Stimulated activated CD8-positive, alpha-beta memory T cell treated with anti-CD3 and anti-CD28 coated beads, Interleukin-7, amount 100 ng/mL, for 4 hours (primary cell): ENCODE measurements at places on chromosomes 7 and 10.

GRCh38 chr10:110901954-110902819 lies 16.8 kb downstream of the BBIP1 start:
- DNase-seq = peak; percentile 21

DNA sequence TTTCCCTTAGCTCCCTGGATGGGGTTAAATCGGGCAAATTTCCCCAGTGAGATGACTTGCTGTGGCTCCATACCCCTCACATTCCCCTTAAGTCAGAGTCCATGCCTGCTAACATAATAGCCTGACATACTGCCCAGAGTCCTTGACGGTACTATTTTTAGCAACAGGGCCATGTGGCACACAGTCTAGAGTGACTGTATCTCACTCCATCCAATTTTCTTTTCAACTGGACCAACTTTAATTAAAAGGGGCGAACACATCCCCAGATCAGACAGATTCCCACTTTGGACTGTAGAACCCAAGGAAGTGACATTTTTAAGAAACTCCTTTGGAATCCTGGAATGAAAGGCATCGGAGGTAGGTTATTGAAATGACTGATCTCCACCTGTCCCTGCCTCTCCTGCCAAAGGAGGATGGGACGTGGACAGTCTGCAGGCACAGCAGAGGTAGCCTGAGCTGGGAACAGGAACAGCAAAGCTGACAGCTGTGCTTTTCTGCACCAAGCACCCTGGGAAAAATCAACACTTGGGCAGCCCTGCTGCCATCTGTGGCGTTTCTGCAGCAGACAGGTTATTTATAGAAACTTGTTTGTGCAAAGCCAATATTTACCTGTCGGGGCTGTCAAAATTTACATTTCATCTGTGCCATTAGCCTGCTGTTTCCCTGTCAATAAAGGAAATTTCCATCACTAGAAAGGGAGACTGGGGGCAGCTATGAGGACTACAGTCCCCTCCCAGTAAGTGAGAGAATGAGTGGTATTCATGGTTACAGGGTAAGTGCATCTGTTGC lies 221.5 kb upstream of the AOAH start:
- no peak for DNase-seq

DNA sequence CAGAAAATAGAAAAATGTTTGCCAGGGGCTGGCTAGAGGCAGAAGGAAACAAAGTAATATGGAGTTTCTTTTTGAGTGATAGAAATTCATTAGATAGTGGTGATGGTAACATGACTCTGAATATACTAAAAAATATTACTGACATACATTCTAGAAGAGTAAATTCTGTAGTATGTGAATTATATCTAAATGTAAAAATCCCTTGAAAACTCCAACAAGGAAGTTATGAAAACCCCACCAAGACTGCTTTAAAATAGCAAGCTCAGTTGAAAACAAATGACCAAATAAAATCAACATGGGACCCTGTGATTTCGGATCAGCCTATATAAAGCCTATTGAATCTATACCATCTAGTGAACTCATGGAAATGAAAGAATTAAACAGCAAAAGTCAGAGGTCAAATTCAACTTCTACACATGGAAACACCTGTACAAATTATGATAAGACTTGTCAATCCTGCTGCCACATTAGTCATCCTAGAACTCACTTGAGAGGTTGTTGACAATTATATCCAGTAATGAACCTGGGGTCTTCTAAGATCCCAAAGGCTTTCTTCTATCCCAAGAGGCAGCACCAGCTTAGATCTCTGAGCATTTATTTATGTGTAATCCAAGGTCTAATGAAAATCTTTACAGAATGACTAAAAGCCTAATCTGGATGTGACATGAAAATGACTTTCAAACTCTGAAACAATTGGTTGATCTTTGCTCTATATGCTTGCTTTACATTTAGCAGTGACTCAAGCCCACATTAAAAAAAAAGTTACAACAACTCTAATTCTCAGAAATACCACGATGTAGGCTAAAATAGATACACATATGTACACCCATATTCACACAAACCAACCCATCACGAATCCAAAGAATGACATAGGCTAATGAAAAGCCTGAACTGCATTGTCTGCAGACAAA lies 59.3 kb downstream of the OSBPL3 start:
- DNase-seq = no peak

DNA sequence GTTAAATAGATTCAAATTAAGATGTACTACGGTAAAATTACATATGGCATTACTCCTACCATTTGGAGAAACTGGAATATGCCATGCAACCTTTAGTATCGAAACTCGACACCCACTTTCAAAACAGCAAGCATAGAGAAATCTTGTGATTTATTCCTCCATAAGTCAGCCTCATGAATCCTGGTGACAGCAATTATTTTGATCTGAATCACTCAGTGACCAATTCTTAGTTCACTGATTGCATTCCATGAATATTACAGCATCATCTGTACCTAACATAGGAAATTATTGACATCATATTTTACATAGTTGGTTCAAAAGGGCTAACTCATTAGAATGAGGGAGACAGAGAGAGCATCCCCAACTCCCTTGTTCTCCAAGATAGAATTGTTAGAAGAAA lies 89.6 kb downstream of the CACNB2 start:
- no peak for DNase-seq

GRCh38 chr10:77594471-77594783 lies 43.2 kb downstream of the KCNMA1 start:
- DNase-seq = no peak

DNA sequence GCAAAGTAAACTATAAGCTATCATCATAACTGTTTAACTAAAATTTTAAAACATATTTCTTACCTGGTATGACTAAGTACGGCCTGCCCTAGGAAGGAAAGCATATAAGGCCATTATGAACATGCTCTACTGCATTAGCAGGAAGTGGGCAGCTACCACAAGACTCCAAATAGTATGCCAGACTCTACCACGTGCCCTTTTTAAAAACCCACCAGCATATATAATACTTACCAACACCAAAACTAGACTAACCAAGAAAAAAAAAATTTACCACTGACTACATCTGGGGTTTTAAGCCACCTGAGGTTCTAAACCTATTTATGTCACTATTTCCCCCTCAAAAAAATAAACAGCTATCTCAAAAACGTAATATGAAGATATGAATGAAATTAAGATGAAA lies 30.1 kb downstream of the NUDCD3 start:
- peak; percentile 50 for DNase-seq

- no peak for DNase-seq
These were observed 397.0 kb downstream of the LRMDA start for GRCh38 chr10:75828413-75828812.

DNA sequence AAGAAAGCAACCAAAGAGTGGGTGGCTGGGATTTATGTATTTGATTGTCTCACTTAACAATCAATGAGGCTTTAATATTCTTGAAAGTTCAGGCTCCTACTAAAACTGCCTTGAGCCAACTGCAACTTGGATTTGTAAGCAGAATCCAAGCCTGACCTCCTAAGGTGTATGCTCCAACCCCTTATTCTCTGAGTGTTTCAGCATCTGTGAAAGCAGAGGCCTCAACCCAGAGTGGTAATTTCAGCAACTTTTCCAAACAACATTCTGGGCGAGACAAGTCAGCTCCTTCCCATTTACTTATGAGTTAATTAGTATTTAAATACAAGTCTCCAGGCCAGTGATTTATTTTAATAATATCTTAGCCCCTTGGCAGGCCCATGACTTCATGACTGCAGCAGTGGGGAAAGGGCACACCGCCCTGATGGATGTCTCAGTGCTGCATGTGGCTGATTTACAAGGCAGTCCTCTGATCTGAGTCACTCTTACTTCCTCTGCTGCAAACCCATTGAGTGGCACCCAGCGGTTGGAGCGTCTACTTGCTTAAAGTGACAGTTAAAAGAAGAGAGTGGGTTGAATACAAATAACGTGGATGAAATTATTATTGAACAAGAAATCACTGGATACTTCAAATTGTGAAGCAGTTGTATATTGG lies 209.1 kb downstream of the TRIL start:
- no peak for DNase-seq

DNA sequence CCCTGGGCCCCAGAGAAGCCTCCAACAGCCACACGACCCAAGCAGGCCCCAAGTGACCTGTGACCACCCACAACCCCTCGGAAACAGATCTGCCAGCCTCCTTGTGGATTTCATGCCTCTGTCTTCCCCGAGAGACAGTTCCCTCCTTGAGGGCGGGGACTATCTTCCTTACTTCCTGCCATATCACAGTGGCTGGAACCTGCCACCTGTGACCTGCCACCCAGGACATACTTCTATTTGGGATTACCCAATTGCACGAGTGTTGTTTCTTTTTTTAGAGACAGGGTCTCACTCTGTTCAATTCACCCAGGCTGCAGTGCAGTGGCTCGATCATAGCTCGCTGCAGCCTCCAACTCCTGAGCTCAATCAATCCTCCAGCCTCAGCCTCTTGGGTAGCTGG lies 25.9 kb downstream of the TNRC18 start:
- no peak for DNase-seq

DNA sequence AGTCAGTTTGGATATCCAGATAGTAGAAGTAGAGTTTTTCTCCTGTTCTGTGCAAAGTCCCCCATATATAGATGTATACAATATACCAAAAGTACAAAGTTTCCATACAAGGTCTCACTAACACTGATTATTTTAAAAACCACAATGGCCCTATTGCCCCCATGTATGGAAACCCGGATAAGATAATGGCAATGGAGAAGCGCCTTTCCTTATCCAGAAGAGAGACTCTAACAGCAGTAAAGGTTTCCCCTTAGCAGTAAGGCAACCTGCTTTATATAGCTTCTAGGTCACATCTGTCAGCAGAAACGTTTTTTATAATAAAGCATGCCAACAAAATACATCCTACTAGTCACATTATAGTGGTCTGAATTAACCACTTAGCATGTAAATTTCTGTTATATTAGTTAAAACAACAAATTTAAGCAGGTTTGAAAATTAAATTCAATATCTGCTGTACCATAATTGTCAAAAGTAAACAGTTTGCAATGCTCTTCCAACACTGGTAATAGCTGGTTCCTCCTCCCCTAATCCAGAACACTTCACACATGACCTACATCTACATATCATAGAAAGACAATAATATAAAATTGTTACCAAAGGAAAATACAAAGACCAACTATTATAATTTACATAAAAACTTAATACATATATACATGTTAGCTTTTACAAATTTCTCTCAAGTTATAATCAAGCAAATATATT lies 22.4 kb downstream of the USP6NL start:
- no peak for DNase-seq

- DNase-seq = no peak
These were observed 37.8 kb upstream of the GARS1 start for GRCh38 chr7:30556840-30557239.

- DNase-seq = no peak
These were observed 5.4 kb downstream of the SFR1 start for GRCh38 chr10:104127411-104127810.

DNA sequence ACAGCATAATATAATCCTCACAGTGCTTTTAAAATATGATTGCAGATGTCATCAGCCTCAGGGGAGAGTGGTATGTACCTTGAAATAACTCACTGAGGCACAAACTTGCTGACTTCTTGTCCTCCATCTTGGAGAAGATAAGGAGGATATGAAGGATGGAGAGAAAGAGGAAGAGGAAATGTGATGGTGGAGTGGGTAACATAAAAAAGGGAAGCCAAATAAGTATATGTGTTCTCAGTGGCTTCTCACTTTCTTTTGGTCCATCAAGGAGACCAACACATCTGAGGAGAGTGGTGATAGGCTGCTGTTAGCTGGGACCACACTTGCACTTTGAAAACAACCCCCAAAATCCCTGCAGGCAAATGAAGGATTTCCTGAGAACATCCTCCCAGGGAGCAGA lies 21.6 kb upstream of the ZNF37A start:
- no peak for DNase-seq

DNA sequence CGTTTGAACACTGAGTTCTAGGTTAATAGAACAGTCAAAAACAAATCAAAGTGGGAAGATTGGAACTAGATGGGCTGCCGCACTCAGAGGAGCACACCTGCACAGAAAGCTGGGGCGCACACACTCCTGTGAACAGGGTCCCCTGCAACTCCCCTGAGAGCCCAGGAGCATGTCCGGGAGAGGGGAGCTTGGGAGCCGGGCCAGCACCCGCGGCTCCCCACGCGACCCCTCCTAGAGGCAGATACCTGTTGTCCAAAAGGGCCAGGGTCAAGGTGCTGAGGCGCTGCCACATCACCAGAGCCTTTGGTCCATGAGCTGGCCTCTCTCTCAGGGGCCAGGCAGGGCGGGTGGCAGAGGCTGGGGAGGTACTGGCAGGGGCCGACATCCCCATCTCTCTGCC lies 5.6 kb downstream of the NKX6-2 start:
- DNase-seq = no peak

DNA sequence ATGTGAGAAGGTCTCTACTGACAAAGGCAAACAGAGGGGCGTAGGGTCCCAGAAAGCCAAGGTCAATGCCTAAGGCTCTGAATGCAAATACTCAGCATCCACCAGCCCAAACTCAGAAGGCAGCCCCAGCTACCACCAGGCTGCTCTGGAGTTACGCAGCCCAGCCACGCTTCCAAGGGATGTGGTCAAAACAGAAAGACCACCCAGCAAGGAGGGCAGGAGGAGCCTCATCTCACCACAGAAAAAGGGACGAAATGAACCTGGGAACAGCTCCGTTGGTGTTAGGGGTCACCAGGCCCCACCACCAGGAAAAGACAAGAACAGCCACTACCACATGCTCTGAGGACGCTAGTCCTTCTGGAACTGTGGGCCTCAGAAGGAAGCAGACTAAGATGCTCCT lies 65.1 kb downstream of the CTBP2 start:
- DNase-seq = no peak

DNA sequence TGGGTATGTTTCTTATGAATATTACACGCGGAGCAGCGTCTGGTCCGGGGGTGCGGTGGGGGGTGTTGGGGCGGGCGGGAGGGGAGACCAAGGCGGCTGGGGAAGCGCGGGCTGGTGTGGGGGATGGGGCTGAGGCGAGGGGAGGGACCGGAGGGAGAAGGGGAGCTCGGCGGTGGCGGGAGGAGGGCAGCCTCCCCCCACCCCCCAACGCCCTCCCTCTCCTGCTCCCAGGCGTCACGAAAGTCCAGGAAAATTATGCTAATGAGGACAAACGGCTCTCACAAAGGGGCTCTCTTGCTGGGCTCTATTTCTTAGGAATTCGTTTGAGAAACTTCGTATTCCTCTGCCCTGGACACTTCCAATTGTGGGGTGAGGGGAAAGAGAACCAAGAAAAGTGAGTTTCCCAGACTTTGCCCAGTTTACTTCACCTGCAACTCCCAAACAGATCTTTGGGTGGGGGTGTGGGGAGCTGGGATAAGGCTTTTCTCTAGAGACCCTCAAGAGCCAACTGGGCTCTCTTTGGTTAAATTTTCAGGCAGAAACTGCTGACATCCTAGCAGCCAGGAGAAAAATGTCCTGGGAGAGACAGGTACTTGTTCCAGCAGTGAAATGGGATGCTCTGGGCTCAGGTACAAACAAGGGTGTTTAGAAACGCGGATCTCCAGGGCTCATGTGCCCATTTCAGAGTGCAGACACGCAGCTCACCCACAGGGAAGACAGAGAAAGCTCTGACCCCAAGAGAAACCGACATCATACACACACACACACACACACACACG lies 11.7 kb upstream of the HOXA2 start:
- DNase-seq = no peak

DNA sequence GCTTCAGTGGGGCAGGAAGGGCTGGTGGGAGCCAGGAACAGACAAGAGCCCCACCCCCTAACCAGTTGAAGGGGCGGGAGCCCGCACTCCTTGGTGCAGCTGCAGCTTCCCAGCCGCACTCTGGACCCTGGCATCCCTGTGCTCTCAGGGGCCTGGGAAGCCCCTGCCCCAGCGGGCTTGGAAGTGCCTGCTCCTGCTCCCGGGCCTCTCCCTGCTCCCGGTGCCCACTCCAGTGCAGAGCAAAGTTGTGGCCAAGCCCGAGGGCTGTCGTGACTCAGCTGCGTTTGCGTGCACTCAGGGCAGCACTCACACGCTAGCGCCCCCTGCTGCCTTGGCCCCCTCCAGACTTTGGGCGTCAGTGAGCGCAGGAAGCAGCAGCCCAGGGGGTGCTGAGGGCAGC lies 883.8 kb downstream of the LRMDA start:
- no peak for DNase-seq
